ENCODE measurements at places on chromosomes 2 and 18.

DNA sequence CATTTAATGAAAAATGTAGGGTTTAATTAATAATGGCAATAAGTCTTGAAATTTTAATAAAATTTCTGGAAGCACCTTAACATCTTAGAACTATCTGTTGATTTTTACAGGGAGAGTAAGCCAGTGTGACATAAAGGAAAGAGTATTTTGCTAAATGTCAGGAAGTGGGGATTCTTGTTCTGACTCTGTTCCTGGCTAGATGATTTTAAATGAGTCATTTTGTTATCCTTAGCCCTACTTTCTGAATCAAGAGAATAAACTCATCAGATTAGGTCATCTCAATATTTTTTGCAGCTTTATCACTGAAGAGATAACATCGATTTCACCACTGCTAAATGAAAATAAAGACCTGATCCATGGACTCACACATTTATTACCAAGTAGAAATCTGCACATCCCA, 377.5 kb upstream of the CYRIA start:
- no peak for DNase-seq

DNA sequence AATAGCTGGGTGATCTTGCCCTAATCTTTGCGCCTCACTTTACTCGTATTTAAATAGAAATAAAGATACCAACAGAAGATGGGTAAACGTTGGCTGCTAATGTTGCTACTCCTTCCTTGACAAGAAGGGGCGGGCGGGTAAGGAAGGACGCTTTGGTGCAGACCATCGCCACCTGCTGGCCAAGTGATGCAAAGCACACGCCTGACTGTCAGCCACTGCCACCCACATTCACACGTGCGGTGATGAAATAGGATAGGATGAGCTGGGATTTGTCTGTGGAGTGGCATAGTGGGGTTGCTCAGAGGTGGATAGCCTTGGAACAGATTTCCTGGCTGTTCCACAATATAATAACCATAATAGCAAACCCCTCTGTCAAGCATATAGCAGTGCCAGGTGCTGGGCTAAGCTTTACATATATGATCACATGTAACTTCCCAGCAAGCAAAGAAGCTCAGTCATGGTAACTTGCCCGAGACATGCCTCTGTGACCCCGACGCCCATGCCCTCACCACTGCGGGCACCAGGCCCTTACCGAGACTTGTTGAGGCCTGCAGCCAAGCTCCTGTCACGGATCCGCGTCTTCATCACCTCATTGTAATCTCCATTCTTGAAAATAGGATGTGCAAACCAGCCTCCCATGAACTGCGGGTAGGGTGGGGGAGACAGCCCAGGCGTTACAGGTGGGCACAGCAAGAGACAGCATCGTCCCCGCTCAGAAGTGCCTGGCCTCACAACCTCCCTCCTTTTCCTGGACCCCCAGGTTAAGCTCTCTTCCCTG, 39.3 kb downstream of the LCT start:
- DNase-seq, result peak; percentile 34

DNA sequence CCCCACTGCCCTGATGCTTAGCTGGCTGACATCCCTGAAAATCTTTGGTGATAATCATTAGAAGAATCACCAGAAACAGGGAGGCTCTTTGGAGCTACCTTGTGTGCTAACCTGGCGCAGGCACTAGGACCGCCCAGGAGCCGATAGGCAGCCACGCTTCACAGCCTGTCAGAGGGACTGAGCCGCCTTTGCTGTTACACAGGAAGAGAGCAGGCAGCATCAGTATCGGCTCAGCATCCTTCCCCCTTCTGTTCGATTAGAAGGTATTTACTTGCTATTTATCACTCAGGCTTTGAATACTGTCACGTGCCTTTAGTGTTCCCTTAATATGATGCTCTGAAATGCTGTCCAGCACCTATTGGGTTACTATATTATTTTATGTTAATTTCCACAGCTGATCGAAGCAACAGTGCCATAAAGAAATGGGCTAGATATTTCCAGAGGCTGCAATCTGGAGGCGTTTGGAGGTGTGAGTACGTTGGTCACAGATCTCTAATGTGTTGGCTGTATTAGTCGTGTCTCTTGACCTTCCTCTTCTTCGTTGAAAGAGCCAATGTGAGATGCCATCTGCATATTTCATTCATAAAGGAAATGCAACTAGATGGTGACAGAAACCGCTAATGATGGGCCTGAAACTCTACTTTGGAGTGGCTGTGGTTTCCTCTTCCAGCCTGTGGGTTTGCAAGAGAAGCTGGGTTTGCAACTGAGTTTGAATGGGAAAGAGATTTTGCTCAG, 110.4 kb upstream of the RAB27B start:
- DNase-seq, result no peak

DNA sequence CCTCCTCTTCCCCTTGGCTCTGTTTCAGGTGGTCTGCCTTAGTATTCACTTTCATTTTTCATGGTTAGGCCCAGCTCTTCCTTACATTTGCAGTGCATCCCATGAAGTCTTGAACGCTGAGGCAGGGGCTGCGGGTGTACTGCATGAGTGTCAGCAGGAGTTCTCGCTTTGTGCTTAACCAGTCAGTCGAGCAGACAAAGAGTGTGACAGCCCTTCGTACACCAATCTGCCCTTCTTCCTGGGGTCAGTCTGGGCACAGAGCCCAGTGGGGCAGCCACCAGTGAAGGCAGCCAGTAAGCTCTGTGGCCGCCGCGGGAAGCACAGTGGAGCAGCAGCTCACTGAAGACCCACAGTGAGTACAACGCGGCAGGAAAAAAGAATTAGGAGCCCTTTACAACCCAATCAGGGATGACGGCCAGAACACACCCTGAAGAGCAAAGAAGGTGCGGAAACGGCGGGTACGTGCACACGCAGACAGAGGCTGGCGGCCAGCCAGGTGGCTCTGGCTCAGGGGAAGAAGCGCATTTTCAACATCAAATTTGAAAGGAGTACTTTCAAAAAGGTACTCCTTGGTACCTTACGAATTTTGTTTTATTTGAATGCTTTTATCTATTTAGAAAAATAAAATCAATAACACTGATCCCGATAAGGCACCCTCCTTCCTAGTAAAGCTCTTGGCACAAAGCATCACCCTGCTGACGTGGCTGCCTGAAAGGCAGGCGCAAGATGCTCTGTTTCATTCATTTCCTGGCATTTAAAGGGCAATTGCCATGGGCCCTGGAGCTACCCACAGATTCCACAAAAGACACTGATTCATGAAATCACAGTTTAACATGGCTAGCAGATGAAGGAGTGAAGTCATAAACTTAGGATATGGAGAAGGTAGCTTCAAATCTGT, 47.0 kb upstream of the SEMA4C start:
- no peak for DNase-seq

DNA sequence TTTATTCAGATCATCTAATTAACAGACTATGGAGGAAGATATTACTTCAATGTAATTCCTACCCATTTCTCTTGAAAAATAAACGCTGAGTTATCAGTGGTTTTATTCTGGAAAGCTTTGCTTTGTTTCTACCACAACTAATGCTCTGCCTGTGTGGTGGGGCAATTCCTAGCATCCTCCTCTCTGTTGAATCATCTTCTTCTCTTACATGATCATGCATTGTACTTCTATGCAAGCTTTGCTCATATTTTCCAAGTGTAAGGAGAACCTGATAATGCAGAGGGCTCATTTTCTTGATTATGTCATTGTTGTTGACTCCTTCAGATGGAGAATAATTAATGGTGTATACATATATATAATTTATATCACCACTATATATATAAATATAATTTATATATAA, 46.7 kb downstream of the CCDC195 start:
- DNase-seq, result no peak

DNA sequence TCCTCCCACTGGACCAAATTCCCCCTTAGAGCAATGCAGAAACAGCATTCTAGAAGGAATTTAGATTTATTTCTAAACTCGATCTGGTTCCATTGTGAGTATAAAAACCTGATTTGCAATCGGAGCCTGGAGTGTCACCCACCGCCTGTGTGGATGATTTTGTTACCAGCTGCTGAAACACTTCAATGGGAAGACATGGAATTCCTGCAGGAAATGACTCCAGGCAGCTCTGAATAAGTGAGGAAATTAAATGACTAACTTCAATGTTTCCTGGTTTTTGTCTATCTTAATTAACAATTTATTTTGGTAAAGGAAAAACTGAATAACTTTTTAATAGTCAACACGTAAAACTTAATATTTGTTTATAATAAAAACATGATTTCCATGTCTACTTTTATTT, 19.3 kb downstream of the CTAGE1 start:
- no peak for DNase-seq

- DNase-seq, result no peak
These were observed 73.6 kb downstream of the OTX1 start for GRCh38 chr2:63124218-63124617.

DNA sequence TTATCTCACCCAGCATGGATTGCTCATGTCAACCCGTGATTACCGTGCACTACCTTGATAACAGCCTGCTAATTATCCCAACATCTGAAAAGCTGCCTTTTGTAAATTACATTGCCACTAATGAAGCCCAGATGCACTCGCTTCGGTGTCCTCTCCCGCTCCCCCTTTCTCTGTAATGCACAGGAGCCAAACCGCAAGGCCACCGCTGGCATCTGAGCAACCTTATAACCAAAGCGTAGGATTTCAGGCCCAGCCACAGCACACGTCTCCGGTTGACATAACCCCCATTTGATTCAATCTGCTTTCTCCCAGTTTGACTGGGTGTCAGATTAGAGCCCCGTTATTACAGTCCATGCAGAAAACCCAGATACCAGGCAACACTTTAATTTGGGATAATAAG, 341.2 kb downstream of the ALK start:
- peak; percentile 51 for DNase-seq

DNA sequence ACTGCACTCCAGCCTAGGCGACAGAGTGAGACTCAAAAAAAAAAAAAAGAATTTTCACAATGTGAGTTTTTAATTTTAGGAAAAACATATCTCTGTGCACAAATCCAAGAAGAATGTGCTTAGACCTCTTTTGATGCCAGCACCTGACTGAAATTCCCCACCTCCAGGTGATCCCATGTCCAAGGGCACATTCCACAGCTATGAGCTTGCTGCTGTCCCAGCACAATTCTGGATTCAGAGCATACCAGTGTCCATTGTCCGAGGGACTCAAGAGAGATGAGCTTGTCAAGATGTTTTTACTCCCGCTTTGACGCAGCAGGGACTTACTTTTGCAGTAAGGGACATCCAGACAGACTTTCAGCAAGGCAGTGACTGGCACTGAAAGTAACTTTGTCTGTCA, 489.1 kb upstream of the ACVR2A start:
- DNase-seq, result no peak

DNA sequence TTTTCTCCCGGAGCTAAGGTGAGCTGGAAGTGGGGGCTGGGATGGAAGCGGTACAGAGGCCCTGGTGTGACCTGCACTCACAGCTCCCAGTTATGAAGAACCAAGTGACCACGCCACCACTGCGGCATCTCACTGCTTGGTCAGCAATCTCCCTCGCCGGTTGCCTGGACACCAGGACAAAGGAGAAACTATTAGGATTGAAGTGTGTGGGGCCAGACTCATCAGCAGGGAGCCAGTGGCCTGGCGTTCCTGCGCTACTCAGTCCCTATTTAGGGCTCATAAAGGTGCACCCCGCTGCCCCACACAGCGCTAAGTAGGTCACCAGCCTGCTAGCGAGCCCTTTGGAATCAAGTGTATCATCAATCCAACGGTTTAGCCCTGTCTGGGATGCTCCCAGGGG, 82.9 kb downstream of the ZCCHC2 start:
- no peak for DNase-seq

DNA sequence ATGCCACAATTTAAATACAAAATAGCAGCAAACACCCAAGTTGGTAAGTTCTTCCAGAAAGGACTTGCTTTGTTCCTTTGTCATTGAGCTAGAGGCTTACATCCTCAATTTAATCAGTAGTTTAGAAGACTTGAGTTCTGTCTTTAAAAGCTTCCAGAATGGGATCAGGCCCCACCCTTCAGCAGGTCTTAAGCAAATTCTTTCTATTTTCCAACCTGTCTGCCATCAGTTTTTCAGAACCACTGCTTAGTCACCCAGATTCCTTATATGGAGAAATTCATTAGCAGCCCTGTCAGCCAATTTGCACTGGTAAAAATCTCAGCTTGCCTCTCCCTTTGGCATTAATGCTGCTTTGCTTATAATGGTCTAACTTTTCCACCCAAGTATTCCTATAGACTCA, 263.6 kb upstream of the HNMT start:
- DNase-seq, result no peak

DNA sequence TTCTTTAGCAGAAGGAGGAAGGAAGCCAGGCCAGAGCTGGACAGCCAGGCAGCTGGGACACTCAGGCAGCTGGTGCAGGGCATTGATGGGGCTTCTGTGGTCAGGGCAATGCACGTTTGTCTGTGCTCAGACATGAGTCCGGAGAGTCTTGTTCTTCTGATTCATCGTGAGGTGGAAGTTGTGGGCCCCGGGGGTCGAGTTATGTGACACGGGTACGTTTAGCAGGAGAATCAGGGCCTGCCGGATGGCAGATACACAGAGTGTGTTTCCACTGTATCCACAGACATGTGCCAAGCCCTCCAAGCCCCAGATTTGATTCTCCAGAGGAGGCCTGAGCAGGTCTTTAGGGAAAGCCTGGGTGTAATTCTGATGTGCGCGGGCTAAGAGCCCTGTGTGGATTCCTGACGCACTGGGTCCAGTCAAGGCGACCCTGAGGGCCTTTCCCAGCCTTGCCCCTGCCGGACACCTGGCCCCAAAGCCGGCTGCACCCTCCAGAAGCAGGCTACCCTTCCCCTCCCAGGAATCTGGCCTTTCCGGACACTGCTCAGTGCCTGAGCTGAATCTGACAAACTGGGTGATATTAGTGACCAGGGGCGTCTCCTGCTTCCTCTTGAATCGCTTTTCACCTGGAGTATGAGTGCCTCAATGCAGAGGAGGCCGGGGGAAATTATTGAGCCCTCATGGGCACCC, 10.1 kb downstream of the ARHGEF4 start:
- DNase-seq, result no peak

GRCh38 chr2:202201220-202202160, 36.9 kb downstream of the SUMO1 start:
- no peak for DNase-seq
